ENCODE measurements at places on chromosomes 13 and 19.
A peak's percentile ranks its signal among the peaks of the same experiment; 100 is the strongest.

- no peak for DNase-seq
These were observed 11.9 kb upstream of the NOTCH3 start for GRCh38 chr19:15212711-15213110.

DNA sequence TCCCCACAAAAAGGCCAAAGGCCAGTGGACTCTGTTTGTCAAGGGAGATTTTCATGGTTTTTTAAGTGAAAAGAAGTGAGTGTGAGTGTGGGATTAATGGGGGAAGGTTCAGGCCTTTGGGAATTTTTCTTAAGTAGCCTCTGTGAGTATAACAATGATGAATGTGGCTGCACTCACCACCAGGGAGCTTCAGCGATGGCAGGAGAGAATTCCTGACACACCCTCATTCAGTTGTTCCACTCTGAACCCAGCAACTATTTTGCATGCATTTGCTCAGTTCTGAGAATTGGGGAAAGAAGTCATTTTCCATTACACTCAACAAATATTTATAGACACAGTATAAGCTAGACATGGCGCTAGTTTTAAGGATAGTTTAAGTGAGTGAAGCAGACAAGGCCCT lies 117.9 kb downstream of the CCNA1 start:
- no peak for DNase-seq

- DNase-seq, result peak; percentile 91
These were observed 617 bp upstream of the IQCN start for GRCh38 chr19:18274781-18275356.

- DNase-seq, result no peak
These were observed 1019.4 kb upstream of the SLC10A2 start for GRCh38 chr13:104085611-104086010.

GRCh38 chr19:49333418-49333805 lies 1.8 kb upstream of the CD37 start:
- no peak for DNase-seq

DNA sequence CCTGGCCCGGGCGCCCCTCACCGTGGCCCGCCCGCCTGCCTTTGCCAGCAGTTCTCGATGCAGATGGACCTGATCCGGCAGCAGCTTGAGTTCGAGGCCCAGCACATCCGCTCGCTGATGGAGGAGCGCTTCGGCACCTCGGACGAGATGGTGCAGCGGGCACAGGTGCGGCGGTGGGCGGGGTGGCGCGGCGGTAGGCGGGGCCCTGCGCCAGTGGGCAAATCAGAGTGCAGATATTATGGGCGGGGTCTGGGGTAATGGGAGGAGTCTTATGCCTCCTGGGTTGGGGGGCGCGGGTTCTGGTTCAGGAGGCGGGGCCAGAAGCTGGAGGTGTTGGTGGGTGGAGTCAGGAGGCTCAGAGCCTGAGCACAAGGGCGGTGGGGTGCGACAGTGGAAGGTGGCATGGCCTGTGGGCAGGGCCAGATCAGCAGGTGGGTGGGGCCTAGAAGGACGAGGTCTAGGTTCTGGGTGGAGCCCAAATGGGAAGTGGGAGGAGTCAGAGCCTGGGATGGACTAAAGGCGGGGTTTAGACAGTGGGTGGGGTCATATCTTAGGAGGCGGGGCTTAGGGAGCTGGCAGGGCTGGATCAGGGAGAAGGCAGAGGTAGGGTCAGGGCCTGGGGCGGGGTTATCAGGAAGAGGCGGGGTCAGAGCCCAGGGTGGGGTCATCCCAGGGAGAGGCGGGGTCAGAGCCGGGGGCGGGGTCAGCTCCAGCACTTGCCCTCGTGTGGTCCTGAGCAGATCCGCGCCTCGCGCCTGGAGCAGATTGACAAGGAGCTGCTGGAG lies 5.6 kb downstream of the APC2 start:
- DNase-seq, result peak; percentile 60

DNA sequence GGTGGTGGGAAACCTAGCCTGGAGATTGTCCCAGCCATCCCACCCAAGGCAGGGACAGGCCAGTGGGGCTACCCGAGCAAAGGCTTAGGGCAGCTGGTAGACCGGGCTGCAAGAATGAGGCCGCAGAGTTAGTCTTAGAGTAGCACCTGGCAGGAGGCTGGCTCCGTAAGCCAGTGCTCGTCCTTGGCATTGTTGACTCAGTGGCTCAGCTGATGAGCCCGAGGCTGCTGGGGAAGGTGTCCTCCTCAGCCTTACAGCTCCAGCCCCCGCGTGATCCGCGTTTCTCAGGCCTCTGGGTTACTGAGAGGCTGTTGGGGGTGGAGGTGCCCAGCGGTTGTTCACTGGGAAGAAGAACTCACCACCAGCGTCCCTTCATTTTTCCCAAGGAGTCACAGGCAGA lies 24.7 kb downstream of the PPP1R37 start:
- no peak for DNase-seq

DNA sequence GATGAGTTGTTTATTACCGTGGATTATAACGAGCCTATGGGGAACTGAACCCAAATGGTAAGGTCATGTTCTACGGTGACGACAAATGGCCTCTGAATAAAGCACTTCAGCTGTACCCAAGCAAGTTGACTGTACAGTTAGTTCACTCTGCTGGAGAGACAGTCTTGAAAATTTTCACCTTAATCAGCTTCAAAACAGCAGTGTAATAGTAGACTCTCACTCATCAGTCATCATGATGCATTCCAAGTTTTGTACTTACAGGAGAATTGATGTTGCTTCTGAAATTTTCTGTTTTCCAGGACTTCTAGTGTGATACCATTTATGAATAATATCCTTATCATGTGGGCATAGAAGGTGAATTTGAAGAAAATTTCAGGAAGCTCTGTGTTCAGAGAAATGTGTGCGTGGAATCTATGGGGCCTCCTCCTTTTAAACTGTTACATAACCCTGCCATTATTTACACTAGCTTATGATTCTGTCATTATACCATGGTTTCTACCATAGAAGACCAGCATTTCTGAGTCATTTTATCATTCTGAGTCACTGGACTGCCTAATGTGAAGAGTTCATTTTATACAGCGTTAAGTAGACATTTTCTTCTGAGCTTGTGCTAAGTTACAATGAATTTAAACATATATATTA lies 96.9 kb downstream of the WDFY2 start:
- DNase-seq, result peak; percentile 80

- DNase-seq, result peak; percentile 22
These were observed 10.1 kb upstream of the GTF2F1 start for GRCh38 chr19:6402837-6403608.

- DNase-seq, result no peak
These were observed 3.0 kb upstream of the PRR22 start for GRCh38 chr19:5787409-5788182.

GRCh38 chr13:96991072-96991471 lies 3.2 kb downstream of the OXGR1 start:
- no peak for DNase-seq

DNA sequence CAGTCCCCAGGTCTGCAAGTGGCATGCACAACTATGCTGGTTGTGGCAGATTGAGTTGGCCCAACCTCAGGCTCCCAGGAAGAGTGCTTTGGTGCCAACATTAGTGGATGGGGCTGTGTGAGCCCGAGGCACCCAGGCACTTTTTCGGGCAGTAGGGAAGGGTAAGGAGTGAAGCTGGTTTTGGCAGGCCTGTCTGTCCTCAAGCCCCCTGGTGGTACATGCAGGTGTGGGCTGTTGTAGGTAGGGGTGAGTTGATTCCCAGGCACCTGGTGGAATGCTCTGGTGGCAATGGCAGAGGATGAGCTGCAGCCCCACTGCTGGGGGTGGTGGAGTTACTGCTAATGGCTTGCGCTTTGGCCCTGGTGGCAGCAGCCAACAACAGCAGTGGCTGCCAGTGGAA lies 723.7 kb upstream of the SLITRK1 start:
- no peak for DNase-seq

Measured in EL (cell line).